ENCODE measurements at places on chromosomes 1 and 21.

GRCh38 chr1:156128654-156129597 is 14.4 kb downstream of the LMNA start:
- DNase-seq = no peak

- DNase-seq = no peak
These were observed 522 bp downstream of the RC3H1 start for GRCh38 chr1:174021591-174022079.

DNA sequence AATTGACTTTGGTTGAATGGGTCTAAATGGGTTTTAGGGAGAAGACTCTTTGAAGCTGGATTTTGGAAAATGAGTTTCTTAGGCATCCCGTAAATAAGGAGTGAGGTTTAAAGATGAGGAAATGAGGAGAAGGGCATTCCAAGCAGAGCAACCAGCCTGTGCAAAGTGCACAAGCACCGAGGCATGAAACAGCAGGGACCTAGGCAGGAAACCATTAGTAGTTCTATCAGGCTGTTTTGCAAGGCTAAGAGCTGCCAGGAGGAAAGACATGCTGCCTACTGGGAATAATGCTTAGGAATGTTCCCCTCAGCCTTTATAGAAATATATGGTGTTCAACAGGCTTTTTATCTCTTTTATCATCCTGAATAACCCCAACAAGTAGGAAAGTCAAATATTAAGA is 153.1 kb upstream of the FGGY start:
- DNase-seq = no peak

DNA sequence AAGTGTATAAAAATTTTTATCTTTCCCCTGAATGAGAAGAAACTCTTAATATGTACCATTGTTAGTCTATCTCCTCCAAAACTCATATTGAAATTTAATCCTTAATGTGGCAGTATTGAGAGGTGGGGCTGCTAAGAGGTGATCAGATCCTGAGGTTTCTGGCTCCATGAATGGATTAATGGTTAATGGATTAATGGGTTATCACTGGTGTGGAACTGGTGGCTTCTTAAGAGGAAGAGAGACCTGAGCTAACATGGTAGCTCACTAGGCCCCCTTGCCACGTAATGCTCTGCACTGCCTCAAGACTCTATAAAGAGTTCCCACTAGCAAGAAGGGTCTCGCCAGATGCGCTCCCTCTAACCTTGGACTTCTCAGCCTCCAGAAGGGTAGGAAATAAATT is 70.6 kb upstream of the ZBTB18 start:
- DNase-seq = no peak

- DNase-seq = no peak
These were observed 130.2 kb downstream of the IFI44 start for GRCh38 chr1:78779831-78780230.

DNA sequence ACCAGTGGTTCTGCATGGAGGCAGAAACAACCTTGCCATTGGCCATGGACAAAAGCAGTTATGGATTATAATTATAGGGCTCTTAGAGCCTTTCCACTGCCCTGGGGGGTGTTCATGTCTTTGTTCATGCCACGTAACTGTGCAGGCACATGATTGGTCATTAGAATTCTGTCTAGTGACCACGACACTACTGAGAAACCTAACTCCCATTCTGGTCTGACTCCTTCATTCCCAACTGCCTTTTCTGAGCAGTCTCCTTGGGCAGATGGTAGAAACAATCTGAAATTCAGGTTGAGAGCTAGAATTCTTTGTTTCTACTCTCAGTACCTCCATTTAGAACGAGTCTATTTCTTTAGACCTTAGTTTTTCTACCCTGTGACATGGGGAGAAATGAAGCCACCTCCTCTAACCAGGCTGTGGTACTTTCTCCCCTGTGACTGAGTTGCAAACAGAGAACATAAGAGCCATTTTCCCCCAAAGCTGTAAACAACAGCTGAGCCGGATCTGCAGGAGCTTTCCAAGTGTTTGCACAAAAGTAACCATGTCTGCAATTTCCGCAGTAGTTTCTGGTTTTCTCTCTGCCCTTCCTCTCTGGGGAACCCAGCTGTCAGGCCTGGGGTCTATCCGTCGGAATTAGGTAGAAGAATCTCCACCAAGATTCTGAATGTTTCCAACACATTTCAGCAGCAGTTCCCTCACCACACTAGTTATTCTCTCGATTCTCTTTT is 37.7 kb upstream of the IPO9 start:
- DNase-seq = no peak

GRCh38 chr1:19616489-19616888 is 27.6 kb upstream of the NBL1 start:
- DNase-seq = no peak

DNA sequence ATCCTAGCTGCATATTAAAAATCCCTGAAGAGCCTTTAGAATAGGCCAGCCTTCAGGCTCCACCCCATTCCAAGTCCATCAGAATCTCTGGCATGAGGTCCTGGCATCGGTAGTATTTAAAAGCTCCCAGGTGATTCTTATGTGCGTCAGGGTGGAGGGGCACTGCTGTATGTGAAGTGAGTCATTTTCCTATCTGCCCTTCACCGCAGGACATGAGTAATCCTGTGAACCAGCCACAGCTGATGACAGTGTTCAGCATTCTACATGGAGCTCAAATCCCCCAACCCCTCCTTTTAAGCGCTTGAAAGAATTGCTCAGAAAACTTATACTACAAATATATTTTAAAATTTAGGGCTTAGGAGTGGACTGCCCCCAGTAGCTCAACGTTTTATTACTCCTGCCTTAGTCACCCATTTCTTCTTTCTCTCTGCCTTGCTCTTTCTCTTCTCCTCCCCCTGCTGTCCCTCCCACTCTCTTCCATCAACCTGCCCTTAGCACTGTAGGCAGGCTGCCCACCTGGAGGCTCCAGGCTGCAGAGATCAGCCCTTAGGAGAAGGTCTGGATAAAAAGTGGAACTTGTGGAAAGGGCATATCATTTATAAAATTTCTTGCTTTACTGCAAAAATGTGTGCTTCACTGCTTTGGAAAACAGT is 73.8 kb upstream of the ZNF281 start:
- no peak for DNase-seq

DNA sequence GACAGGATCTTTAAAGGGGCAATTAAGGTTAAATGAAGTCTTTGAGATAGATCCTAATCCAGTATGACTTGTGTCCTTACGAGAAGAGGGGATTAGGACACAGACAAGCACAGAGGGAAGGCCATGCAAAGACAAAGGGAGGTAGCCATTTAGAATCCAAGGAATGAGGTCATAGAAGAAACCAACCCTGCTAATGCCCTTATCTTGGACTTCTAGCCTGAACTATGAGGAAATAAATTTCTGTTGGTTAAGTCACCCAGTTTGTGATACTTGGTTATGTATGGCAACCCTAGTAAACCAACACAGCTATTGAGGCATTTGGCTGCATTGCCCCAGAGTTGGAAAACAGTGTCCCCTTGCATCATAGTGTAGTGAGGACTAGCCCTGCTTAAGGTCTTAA is 121.3 kb downstream of the MAST2 start:
- no peak for DNase-seq
